Breast epithelium (tissue), 4 donors: ENCODE measurements at places on chromosomes 5 and 9. TPM values are rescaled to one million over a fixed set of nuclear protein-coding genes. Genes with fewer than 3 reads are reported as not detected.
A peak's percentile ranks its signal among the peaks of the same experiment; 100 is the strongest.

Gene MAMDC2
- 33.9 TPM for total RNA-seq

Gene ATP6V0E1
- 185 TPM for total RNA-seq

Gene CNTNAP3
- 2.6 TPM for total RNA-seq

GRCh38 chr5:180353048-180353979 lies at the start of gene GFPT2:
GFPT2 (minus strand) TSS chr5:180353336; CDS start chr5:180353217, 119 bp downstream.
- peak; percentile 63 for DNase-seq

GRCh38 chr5:168844922-168845296 lies 265.7 kb upstream of the PANK3 start:
- no peaks in the 10 kb centered on the region for H3K27me3 ChIP-seq
- no peak overlapping the region for H3K27ac ChIP-seq
- DNase-seq, result no peak
- no peaks in the 10 kb centered on the region for H3K4me1 ChIP-seq
- no peaks in the 10 kb centered on the region for H3K36me3 ChIP-seq

DNA sequence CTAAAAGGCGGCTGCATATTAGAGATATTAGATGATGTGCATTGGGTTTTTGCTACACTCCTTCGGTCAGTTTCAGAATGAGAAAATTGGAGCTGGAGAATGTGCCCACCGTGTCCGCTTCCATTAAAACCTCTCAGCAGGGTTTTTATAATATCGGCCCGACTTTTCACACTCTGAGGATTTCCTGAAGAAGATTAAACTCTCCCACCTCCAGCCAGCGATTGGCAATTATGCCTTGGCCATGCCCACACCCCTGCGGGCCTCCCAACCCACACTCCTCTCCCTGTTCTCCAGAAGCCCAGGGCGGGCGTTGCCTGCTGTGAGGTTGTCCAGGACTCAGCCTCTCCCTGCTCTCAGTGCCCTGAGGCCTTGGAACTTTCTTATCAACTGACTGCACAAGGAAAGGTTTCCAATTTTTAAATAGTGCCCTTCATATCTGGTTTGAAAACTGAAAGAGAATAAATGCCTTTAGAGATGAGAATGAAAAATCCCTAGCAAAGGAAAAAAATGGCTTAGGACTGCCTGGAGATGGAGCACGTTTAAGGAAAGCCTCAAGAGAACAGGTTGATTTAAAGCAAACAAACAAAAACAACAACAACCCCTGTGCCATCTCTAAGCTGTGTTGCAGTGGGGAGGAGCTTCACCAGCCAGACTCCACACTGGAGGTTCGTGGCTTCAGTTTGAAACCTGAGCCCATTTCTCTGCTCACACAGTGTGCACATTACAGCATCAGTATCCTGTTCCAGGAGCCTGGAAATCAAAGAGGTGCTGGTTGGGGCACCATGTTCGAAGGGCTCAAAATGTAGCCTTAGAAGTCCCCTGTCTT lies 292.9 kb downstream of the NSG2 start:
- no peak for DNase-seq
- H3K27ac ChIP-seq, result no peak overlapping the region
- no peaks in the 10 kb centered on the region for H3K36me3 ChIP-seq

DNA sequence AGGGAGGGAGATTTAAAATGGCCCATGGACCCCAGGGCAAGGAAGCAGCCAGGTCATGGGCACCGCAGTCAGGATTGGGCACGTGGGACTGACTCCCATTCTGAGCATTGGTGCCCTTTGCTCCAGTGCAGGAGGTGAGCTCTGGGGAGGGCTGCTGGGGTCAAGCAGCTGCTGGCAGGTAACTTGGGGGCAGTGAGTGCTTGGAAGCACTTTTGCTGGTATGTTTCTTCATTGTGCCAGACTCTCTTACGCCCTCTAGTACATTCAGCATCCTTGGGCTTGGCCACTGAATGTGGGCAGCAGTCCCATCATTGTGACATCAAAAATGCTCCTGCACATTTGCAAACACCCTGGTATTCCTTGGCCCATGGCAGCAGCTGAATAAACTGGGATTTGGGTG lies 32.7 kb downstream of the PRRC2B start:
- DNase-seq, result no peak
- no peak overlapping the region for H3K4me3 ChIP-seq
- no peaks in the 10 kb centered on the region for H3K36me3 ChIP-seq

Gene CFAP77
- not detected for total RNA-seq

DNA sequence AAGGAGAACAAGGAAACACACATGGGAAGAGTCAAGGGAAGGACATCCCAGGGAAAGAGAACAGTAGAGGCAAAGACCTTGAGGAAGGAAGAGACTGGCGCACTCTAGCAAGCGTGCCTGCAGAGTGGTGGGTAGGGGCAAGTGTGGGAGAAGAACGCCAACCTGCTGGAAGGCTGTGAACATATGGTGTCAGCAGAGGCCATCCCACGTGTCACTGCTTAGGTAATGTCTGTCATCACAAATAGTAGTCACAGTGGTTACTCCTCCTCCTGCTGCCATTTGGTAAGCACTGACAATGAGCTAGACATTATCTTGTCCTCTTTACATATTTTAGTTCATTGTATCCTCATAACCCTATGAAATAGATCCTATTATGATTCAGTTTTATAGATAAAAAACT lies 206.4 kb upstream of the TRIM32 start:
- no peak overlapping the region for H3K27ac ChIP-seq
- H3K27me3 ChIP-seq, result no peaks in the 10 kb centered on the region
- H3K36me3 ChIP-seq, result no peaks in the 10 kb centered on the region
- no peak overlapping the region for H3K4me3 ChIP-seq

DNA sequence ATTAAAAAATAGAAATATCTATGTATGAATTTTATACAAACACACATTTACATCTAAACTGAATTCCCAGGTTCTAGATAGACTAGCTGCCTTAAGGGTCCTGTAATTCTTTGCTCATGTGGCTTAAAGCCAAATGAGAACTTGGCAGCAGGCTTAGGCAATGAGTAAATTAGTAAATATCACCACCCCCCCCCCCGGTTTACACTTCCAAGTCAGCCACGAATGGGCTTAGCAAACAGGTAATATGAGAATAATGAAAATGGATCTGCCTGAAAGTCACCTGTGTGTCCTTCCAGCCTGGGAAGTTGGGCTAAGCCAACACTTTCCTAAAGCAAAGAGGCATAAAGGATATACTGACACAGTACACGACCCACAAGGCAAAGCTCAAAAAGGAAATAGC lies 108.6 kb downstream of the KLHL3 start:
- H3K27me3 ChIP-seq, result no peaks in the 10 kb centered on the region
- H3K4me3 ChIP-seq, result no peak overlapping the region
- no peak for DNase-seq
- no peak overlapping the region for H3K27ac ChIP-seq
- no peaks in the 10 kb centered on the region for H3K4me1 ChIP-seq
- no peaks in the 10 kb centered on the region for H3K36me3 ChIP-seq

- no peaks in the 10 kb centered on the region for H3K27me3 ChIP-seq
- H3K4me3 ChIP-seq, result no peak overlapping the region
- no peak for DNase-seq
- no peaks in the 10 kb centered on the region for H3K36me3 ChIP-seq
These were observed 51.2 kb downstream of the FCHO2 start for GRCh38 chr5:73007051-73007450.

DNA sequence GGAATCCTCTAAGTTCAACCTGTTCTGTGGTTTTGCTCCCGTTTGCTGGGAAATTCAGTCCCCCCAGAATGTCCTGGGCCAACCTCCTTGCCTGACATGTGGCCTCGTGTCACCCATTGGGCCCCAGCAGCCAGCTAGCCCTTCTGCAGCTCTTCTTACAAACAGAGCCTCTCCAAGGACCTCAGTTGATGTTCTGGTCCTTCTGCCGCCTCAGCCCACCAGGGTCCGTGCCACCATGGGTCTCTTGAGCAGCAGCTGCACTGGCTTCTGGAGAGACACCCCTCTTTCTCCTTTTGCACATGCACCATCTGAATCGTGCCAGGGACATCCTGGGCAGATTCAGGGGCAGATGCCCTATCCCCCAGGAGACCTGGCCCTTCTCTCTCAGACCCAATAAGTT lies 85.0 kb downstream of the LMX1B start:
- no peak overlapping the region for H3K27ac ChIP-seq
- no peak overlapping the region for H3K4me3 ChIP-seq
- no peaks in the 10 kb centered on the region for H3K4me1 ChIP-seq
- no peaks in the 10 kb centered on the region for H3K36me3 ChIP-seq
- peaks cover 7% of the 10 kb centered on the region for H3K27me3 ChIP-seq
- DNase-seq, result peak; percentile 36

GRCh38 chr5:149371296-149371962 lies 7.7 kb downstream of the IL17B start:
- H3K36me3 ChIP-seq, result no peaks in the 10 kb centered on the region
- H3K27me3 ChIP-seq, result no peaks in the 10 kb centered on the region
- H3K4me1 ChIP-seq, result no peaks in the 10 kb centered on the region
- H3K4me3 ChIP-seq, result no peak overlapping the region
- no peak for DNase-seq

DNA sequence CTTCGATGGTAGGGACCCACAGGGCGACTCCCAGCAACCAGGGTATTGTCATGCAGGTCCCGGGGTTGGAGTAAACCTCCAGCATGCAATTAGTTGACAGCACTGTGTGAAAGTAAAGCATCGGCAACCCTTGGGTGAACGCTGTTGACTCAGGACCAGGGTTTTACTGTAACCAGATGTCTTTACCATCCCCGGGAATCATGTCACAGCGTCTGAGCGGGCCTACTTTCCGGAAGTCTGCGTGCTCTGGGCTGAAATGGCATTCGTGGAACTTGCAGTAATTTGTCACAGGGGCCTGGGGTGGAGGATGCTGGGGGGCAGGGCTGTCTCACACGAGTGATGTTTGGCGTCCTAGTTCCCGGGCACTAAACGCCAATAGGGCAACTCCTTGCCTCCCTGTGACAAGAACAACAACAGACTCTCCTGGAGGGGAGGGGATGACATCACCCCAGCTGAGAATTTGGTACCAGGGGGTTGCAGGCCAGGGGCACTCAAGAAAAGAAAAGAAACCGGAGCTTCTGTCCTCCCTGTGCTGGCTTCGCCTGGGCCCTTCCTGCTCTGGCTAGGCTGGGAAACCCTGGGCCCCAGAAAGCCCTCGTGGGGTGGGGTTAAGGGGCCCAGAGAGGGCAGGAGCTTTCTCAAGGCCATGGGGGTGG lies 10.1 kb upstream of the UBAC1 start:
- no peak overlapping the region for H3K27ac ChIP-seq
- no peaks in the 10 kb centered on the region for H3K4me1 ChIP-seq
- no peak for DNase-seq
- no peaks in the 10 kb centered on the region for H3K27me3 ChIP-seq

Gene IL33
- 12.4 TPM for total RNA-seq

DNA sequence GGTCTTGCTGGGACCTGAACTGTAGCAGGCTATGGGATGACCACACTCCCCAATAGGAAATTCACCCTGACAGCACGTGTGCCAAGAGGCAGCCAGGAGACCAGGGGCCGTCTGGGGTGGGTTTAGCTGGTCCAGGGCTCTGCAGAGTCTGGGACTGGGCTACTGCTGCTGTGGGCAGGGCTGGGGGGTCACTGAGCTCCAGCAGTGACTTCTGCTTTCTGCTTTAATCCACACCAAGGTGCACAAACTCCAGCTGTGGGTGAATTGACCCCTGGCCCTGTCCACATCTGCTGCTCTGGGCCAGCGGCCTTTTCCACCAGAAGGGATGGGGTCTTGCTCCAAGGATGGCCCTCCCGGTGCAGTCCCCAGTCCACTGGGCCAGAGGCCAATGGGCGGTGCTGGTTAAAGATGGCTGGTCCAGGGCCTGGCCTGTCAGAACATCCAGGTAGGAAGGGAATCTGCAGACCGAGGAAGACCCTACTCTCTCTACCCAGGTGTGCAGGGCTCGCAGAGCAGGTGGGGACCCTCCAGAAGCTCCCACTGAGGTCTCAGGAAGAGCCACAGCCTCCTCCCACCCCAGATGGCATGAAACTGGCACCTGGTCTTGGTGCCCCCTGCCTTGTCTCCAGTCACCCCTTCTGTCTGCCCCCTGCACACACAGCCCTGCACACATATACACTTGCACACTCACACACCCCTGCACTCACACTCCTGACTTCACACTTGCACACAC lies 28.0 kb downstream of the GLT6D1 start:
- H3K27me3 ChIP-seq, result peaks cover 53% of the 10 kb centered on the region
- H3K4me1 ChIP-seq, result no peaks in the 10 kb centered on the region
- no peak overlapping the region for H3K27ac ChIP-seq
- peak; percentile 1 for DNase-seq

DNA sequence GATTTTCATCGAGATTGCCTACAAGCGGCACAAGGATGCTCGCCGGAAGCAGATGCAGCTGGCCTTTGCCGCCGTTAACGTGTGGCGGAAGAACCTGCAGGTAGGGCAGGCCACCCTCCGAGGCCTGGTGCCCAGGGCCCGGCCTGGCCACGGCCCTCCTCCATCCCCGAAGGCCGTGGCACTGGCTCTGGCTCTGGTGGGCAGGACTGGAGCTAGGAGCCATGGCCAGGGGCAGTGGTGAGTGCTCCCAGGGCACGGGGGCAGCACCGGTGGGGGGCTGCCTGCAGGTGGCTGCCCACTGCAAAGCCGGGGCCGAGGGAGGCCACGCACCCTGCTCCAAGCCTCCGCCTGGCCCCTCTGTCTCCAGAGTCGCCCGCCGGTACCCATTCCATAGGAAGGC lies 6.0 kb downstream of the LRRC26 start:
- H3K4me1 ChIP-seq, result peaks cover 19% of the 10 kb centered on the region
- no peaks in the 10 kb centered on the region for H3K36me3 ChIP-seq
- H3K27ac ChIP-seq, result no peak overlapping the region
- H3K27me3 ChIP-seq, result peaks cover 99% of the 10 kb centered on the region
- no peak overlapping the region for H3K4me3 ChIP-seq
- no peak for DNase-seq

GRCh38 chr5:32410630-32411029 lies 33.9 kb downstream of the ZFR start:
- no peak for DNase-seq
- no peaks in the 10 kb centered on the region for H3K27me3 ChIP-seq
- H3K4me1 ChIP-seq, result no peaks in the 10 kb centered on the region
- peaks cover 6% of the 10 kb centered on the region for H3K36me3 ChIP-seq
- no peak overlapping the region for H3K4me3 ChIP-seq

Gene SECISBP2
- 84.7 TPM for total RNA-seq

Gene LYRM7
- total RNA-seq, result 15.8 TPM

- H3K27me3 ChIP-seq, result no peaks in the 10 kb centered on the region
- H3K36me3 ChIP-seq, result no peaks in the 10 kb centered on the region
- DNase-seq, result no peak
- peak overlapping the region; percentile 22 for H3K27ac ChIP-seq
- H3K4me1 ChIP-seq, result no peaks in the 10 kb centered on the region
These were observed 162.1 kb upstream of the FST start for GRCh38 chr5:53318303-53318702.

GRCh38 chr5:109880907-109881685 lies 191.4 kb downstream of the MAN2A1 start:
- H3K4me3 ChIP-seq, result no peak overlapping the region
- no peaks in the 10 kb centered on the region for H3K36me3 ChIP-seq
- DNase-seq, result no peak
- no peaks in the 10 kb centered on the region for H3K27me3 ChIP-seq

GRCh38 chr5:132389585-132390286 lies 20.2 kb downstream of the SLC22A5 start:
- H3K4me1 ChIP-seq, result peaks cover 42% of the 10 kb centered on the region
- H3K27me3 ChIP-seq, result no peaks in the 10 kb centered on the region
- no peak overlapping the region for H3K4me3 ChIP-seq
- no peaks in the 10 kb centered on the region for H3K36me3 ChIP-seq
